Mesothelial cell of epicardium (in vitro differentiated cells): ENCODE measurements at places on chromosomes 3 and 15. TPM values are rescaled to one million over a fixed set of nuclear protein-coding genes. Genes with fewer than 3 reads are reported as not detected.

BSN gene
- total RNA-seq = 0.67 to 0.75 TPM (median 0.69 TPM) in 3 replicates

SLC22A14 gene
- 0.20 to 0.22 TPM in 2 of 3 replicates, not detected in the other for total RNA-seq

RBPMS2 gene
- total RNA-seq = 14.3 to 17.8 TPM (median 14.6 TPM) in 3 replicates

LRIG1 gene
- 5.5 to 7.4 TPM (median 6.4 TPM) in 3 replicates for total RNA-seq

DNA sequence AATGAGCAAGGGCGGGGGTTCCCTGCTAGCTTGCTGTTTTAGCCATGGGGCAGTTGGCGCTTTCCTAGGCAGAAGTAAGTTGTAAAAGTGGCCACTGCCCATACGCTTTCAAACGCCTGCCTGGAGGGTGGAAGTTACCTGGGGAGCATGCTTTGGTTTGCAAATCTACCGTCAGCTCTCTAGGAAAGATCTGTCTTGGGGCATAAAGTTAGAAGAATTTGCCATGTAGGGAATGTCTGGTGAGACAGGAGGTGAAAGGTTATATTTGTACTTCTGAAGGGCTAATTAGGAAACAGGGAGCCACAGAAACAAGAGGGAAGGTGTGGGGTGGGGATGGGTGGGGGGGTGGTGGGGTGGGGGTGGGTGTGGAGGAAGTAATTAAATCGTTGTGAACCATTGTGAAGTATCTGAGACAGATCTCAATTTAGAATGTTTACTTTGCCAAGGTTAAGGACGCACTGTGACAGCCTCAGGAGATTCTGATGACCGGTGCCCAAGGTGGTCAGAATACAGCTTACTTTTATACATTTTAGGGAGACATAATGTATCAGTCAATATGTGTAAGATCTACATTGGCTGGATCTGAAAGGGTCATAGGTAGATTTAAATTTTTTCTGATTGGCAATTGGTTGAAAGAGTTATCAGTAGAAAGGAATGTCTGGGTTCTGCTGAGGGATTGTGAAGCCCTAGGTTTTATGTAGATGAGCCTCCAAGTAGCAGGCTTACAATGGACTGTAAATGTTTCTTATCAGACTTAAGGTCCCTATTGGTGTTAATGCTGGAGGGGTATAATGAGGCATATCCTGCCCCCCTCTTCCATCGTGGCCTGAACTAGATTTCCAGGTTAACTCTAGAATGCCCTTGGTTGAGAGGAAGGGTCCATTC lies 62.0 kb upstream of the GCNT3 start:
- DNase-seq = no peak
- no peaks in the 10 kb centered on the region for H3K36me3 ChIP-seq
- no peaks in the 10 kb centered on the region for H3K4me1 ChIP-seq
- H3K27ac ChIP-seq = no peak overlapping the region
- peaks cover 6% of the 10 kb centered on the region for H3K27me3 ChIP-seq
- H3K4me3 ChIP-seq = no peak overlapping the region

- peaks cover 2% of the 10 kb centered on the region for H3K27me3 ChIP-seq
- peaks cover 2% of the 10 kb centered on the region for H3K4me1 ChIP-seq
- DNase-seq = no peak
- no peaks in the 10 kb centered on the region for H3K36me3 ChIP-seq
Observed at GRCh38 chr3:185943760-185944106, 5.9 kb upstream of the TRA2B start.

DNA sequence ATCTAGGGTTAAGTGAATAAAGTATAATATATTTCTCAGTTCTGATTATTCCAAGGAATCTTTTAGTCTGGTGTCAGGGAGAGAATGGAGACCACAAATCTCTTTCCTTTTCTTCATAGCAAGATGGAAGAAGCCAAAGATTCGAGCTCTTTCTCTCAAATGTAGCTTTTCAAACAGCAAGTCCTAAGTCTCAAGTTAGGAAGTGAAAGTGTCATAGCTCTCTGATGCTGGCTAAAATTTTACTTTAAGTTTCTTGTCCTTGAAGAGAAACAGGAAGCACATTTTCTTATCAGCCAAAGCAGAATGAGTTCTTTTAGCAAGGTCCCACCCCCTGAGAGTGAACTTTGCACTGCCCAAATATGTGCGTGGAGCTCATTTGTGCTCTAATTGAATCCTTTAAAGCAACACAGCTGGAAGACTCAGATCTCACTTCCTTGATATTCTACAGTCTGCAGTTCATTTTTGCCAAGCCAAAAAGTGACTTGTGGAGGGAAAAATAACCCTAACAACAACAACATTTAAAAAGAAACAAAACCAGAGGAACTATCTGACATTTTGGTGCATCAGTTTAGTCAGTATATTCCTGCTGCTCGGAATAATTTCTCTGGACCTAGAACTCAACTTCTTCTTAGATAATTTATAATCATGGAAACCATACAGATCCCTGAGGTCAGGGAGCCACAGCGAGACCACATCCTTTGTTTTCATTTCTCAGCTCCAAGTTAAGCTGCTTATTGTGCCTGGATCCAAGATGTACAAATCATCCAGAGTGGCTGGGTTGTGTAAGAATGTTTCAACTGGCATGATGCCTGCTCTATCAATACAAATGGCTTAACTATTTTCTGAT lies 238.7 kb upstream of the P2RY1 start:
- H3K27me3 ChIP-seq = no peaks in the 10 kb centered on the region
- H3K27ac ChIP-seq = peak overlapping the region; percentile 94
- peak overlapping the region; percentile 22 for H3K4me3 ChIP-seq
- DNase-seq = no peak
- H3K36me3 ChIP-seq = no peaks in the 10 kb centered on the region

DNA sequence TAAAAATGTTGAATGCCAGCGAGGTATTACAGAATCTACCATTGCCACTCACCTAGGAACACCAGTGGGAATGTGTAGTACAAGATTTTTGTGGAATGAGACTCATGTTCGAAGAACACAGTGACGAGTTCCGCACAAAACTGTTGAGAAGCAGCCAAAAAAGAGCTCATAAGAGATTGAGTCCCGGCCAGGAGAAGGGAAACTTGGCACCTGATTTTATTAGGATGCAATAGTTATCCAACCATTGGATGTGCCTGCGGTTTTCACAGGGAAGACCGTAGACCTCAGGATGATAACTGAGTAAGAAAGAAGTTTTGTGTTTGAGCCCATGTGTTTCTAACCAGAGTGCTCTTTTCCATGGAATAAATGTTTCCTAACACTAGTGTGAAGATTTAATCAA lies 88.9 kb downstream of the PTPRG start:
- H3K27me3 ChIP-seq = no peaks in the 10 kb centered on the region
- H3K4me1 ChIP-seq = peaks cover 18% of the 10 kb centered on the region
- no peak overlapping the region for H3K4me3 ChIP-seq
- no peaks in the 10 kb centered on the region for H3K36me3 ChIP-seq
- DNase-seq = no peak

GRCh38 chr3:14224895-14225294 lies 46.3 kb downstream of the LSM3 start:
- no peak for DNase-seq
- peaks cover 4% of the 10 kb centered on the region for H3K27me3 ChIP-seq
- H3K36me3 ChIP-seq = peaks cover 15% of the 10 kb centered on the region
- peak overlapping the region; percentile 89 for H3K27ac ChIP-seq
- no peak overlapping the region for H3K4me3 ChIP-seq

GRCh38 chr3:123792473-123793201 lies 91.5 kb downstream of the MYLK start:
- no peak for DNase-seq
- no peak overlapping the region for H3K4me3 ChIP-seq
- no peaks in the 10 kb centered on the region for H3K36me3 ChIP-seq
- H3K27ac ChIP-seq = no peak overlapping the region
- peaks cover 6% of the 10 kb centered on the region for H3K27me3 ChIP-seq

DNA sequence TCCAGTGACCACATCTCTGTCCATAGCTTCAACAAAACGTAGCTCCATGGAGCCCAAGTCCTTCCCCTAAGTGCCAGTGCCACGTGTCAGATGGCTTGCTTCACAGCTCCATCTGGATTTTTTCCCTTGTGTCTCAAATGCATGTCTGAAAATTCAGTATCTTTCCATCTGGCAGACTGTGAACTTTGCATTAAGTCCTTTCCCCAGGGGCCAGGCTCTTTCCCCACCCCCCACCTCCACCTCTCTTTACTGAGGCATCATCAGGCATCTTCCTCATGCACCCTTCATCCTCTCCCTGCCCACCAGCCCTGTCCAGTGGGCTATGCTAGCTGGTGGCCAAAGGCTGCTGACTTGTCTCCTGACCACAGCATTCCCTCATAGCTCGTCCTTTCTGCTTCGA lies 53.7 kb downstream of the PDIA5 start:
- H3K36me3 ChIP-seq = peaks cover 27% of the 10 kb centered on the region
- H3K27me3 ChIP-seq = no peaks in the 10 kb centered on the region
- H3K27ac ChIP-seq = no peak overlapping the region

DNA sequence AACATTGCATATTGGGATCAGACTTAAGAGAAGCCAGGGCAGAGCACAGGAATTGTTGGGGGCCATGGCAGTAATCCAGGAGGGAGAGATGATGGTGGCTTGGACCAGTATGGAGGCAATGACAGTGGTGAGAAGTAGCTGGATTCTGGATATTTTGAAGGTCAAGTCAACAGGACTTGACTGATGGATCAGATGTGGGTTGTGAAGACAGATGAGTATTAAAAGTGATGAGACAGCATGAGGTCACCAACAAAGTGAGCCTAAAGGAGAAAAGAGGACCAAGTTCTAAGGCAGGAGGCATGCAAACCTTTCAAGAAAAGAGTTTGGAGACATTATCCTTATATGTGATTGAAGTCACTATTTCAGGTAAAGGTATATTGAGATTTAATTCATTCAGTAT lies 56.6 kb upstream of the TIPARP start:
- H3K4me3 ChIP-seq = no peak overlapping the region
- no peak overlapping the region for H3K27ac ChIP-seq
- DNase-seq = no peak
- no peaks in the 10 kb centered on the region for H3K27me3 ChIP-seq

GRCh38 chr3:49519296-49519695 lies 35.0 kb upstream of the BSN start:
- H3K36me3 ChIP-seq = peaks cover 19% of the 10 kb centered on the region
- no peak overlapping the region for H3K4me3 ChIP-seq
- no peak for DNase-seq
- H3K27me3 ChIP-seq = no peaks in the 10 kb centered on the region
- H3K27ac ChIP-seq = peak overlapping the region; percentile 26
- H3K4me1 ChIP-seq = peaks cover 4% of the 10 kb centered on the region

GRCh38 chr3:74501007-74501406 lies 113.5 kb downstream of the CNTN3 start:
- H3K36me3 ChIP-seq = no peaks in the 10 kb centered on the region
- H3K27me3 ChIP-seq = peaks cover 7% of the 10 kb centered on the region
- DNase-seq = no peak
- H3K4me3 ChIP-seq = no peak overlapping the region
- H3K27ac ChIP-seq = no peak overlapping the region

DNA sequence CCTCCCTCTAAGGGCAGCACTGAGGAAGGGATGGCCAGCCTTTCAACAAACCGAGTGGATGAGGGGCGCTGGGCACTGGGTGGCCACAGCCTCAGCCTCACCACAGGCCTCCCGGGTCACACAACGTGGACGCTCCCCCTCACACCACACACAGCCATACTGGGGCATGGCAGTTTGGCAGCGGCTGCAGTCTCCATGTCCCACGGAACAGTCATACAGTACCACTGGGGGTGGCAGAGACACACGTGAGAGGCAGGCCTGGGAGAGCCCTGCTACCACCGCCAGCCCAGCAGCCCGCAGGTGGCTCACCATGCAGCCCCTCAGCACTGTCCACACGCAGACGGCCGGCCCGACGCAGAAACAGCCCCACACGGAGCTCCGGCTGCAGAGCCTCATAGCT lies 11.7 kb downstream of the PLXNB1 start:
- H3K36me3 ChIP-seq = peaks cover 16% of the 10 kb centered on the region
- H3K4me1 ChIP-seq = no peaks in the 10 kb centered on the region
- no peaks in the 10 kb centered on the region for H3K27me3 ChIP-seq
- no peak overlapping the region for H3K27ac ChIP-seq
- no peak overlapping the region for H3K4me3 ChIP-seq

GRCh38 chr3:178603735-178604134 lies 67.5 kb downstream of the KCNMB2 start:
- H3K4me3 ChIP-seq = no peak overlapping the region
- no peak overlapping the region for H3K27ac ChIP-seq
- no peaks in the 10 kb centered on the region for H3K4me1 ChIP-seq
- DNase-seq = no peak
- H3K36me3 ChIP-seq = peaks cover 2% of the 10 kb centered on the region

DNA sequence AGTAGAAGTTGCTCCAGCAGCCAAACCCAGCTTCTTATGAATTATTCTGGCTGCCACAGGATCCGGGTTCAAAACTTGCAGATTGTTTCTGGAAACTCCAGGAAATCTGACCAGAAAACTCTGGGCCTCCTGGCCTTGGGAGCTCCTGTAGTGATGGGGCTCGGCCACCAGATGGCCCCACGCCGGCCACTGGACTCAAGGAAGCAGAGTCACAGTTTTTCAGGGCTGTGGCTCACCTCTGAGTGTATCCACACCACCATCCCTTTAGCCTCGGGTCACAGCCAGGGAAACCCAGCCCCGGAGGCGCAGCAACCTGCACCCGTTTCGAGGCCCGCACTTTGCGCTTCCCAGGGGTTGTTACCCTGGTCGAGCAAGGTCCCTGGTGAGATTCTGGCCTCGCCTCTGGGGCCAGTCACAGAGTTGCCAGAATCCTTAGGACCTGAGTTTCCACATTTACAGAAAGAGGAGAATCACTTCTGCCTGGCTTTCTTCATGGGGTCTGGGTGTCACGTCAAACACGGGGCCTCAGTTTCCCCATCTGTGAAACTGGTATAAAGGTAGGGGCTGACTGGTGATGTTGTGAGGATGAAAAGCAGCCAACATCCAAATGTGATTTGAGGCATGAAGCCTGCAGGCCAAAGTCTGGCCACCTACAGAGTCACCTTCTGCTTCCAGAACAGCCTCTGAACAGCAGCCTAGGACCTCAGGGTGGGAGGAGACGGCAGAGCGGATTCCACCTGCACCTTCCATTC lies 53.5 kb upstream of the LCTL start:
- no peaks in the 10 kb centered on the region for H3K36me3 ChIP-seq
- peak overlapping the region; percentile 83 for H3K27ac ChIP-seq
- no peaks in the 10 kb centered on the region for H3K27me3 ChIP-seq
- H3K4me1 ChIP-seq = peaks cover 64% of the 10 kb centered on the region
- peak; percentile 88 for DNase-seq
- H3K4me3 ChIP-seq = no peak overlapping the region

DNA sequence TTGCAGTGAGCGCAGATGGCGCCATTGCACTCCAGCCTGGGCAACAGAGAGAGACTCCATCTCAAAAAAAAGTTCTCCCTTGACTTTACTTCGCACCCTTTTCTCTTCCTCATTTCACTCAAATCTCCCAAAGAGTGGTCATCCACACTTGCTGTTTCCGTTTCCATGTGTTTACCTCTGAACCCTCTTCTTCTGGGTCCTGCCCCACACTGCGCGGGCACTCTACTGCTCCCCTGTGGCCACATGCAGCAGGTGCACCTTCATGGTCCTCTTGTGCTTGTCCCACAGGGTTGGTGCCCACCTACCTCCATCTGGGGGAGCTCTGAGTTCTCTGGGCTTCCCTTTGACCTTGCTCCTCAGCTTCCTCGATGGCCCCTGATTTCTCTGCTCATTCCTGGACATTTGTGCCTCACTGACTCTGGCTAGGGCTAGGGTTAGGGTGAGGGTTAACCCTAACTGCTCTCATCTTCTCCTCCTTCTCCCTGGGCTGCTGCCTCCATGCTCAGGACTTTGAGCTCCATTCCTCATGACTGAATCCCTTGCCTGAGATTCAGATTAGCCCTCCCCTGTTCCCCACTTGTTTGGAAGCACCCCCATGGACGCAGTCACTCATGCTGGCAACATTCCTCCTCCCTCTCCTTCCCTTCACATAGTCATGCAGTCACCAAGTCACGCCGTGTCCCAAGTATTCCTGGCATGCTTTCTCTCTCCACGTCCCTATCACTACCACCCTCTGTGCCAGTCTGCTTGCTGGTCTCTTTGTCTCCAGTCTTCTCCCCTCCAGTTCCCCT lies 26.6 kb upstream of the KY start:
- H3K27ac ChIP-seq = no peak overlapping the region
- H3K36me3 ChIP-seq = no peaks in the 10 kb centered on the region
- no peak overlapping the region for H3K4me3 ChIP-seq
- DNase-seq = no peak
